ENCODE measurements at places on chromosomes 6 and 20. TPM values are rescaled to one million over a fixed set of nuclear protein-coding genes. Genes with fewer than 3 reads are reported as not detected.

GRCh38 chr20:5024982-5025381, 23.7 kb upstream of the SLC23A2 start:
- no peak for DNase-seq

GRCh38 chr6:73801652-73802268, 105.8 kb downstream of the CD109 start:
- no peak for DNase-seq

DNA sequence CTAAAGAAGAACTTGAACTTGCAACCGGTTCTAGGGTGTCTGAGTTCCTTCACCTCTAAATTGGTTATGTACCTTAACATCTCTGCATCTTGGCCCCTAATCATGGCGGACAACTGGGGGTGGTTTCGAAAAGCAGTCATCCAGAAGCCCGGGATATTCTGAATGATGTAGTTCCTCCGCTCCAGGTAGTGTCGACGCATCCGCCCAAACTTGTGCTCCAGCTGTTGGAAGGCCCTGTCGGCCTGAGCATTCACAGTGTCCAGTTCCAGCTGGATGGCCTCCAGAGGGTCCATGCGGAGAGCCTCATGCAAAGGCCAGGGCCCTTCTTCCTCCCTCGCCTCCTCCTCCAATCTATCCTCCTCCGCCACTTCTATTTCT, 887 bp downstream of the TSPYL1 start:
- peak; percentile 50 for DNase-seq

DNA sequence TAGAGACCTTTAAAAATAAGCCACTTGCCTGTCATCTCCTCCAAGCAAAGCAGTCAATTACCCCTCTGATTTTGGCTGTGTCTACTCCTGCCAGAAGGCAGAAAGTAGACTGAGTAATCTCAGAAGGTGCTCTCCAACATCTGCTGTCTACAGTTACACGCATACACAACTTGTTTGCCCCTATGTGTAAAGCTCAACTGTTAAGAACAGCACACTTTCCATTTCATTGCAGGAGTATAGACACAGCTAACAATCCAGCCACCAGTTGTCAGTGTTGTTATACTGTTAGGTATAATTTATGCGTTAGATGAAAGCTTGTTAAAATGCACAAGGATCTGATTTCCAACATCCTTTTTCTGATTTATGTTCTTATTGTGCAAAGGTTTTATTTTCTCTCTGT, 88.2 kb downstream of the SAMD3 start:
- DNase-seq: no peak

DNA sequence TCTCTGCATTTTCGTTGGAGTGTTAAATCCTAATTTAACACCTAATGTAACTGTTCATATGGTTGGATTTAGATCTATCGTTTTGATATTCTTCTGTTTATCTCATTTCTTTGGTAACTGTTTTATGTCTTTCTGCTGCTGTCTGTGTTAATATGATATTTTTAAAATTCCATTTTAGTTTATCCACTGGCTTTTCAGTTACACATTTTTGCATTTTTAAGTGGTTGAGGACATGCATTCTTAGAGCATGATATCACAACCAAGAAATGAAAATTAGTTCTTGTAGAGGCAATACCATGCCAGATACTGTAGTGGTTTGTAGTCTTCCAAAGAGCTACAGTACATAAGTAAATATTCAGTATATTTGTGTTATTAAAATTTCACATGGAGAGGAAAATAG, 58.6 kb downstream of the LIN28B start:
- no peak for DNase-seq

- DNase-seq: peak; percentile 54
These were observed 17.2 kb upstream of the ADGRF1 start for GRCh38 chr6:47059216-47059885.

GRCh38 chr6:143097224-143097795, 36.6 kb downstream of the AIG1 start:
- no peak for DNase-seq

- no peak for DNase-seq
These were observed 143.6 kb upstream of the GJE1 start for GRCh38 chr6:141988954-141989705.

DNA sequence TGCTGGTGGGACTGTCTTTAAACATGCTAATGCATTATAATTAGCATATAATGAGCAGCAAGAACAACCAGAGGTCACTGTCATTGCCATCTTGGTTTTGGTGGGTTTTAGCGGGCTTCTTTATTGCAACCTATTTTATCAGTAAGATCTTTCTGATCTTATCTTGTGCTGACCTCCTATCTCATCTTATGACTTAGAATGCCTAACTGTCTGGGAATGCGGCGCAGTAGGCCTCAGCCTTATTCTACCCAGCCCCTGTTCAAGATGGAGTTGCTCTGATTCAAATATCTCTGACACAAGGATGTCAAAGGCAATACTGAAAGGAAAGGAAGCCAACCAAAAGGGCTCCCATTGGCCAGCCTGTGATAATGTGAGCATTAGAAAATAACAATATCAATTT, 29.8 kb upstream of the SEC63 start:
- DNase-seq: no peak

DNA sequence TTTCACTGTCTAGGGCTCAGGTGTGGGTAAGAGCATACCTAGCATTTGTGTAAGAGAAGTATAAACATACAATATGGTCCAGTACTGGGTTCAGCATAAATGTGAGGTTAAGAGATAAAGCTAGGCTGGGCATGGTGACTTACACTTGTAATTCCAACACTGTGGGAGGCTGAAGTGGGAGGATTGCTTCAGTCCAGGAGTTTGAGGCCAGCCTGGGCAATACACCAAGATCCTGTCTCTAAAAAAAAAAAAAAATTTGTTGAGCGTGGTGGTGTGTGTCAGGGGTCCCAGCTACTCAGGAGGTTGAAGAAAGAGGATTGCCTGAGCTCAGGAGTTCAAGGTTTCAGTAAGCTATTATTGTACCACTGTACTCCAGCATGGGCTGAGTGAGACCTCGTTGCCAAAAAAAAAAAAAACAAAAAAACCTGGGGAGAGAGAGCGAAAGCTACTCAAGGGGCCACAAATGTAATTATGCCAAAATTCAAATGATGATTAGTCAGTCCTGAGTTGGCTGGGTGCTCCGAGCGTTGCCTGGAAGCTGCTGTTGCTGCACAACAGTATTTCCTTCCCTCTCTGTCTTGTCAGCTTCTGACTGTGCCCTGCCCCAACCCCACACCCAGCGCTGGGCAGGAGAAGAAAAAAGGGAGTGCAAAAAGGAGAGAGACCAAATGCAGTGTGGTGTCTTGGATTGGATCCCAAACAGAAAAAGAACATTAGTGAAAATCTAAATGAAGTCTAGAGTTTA, 24.0 kb downstream of the CMTR1 start:
- no peak for DNase-seq

GRCh38 chr20:4522310-4522709, 199.4 kb upstream of the PRND start:
- no peak for DNase-seq

Gene WFDC11
- not detected for total RNA-seq

Gene PCK1
- total RNA-seq: 252 TPM

Gene ZSCAN23
- total RNA-seq: 5.6 TPM

Gene ULBP1
- not detected for total RNA-seq

Gene HCRTR2
- total RNA-seq: not detected

Gene VGLL2
- not detected for total RNA-seq

Gene PLN
- 5.7 TPM for total RNA-seq

Gene TRAPPC3L
- total RNA-seq: not detected

Gene LGSN
- not detected for total RNA-seq

Gene PROKR2
- total RNA-seq: not detected
